Right lobe of liver (tissue), 6 donors: ENCODE measurements at places on chromosomes 6 and 20. TPM values are rescaled to one million over a fixed set of nuclear protein-coding genes. Genes with fewer than 3 reads are reported as not detected.

SKIC2 gene
- total RNA-seq: 26.3 TPM

WFDC5 gene
- not detected for total RNA-seq

CST1 gene
- total RNA-seq: not detected

DNA sequence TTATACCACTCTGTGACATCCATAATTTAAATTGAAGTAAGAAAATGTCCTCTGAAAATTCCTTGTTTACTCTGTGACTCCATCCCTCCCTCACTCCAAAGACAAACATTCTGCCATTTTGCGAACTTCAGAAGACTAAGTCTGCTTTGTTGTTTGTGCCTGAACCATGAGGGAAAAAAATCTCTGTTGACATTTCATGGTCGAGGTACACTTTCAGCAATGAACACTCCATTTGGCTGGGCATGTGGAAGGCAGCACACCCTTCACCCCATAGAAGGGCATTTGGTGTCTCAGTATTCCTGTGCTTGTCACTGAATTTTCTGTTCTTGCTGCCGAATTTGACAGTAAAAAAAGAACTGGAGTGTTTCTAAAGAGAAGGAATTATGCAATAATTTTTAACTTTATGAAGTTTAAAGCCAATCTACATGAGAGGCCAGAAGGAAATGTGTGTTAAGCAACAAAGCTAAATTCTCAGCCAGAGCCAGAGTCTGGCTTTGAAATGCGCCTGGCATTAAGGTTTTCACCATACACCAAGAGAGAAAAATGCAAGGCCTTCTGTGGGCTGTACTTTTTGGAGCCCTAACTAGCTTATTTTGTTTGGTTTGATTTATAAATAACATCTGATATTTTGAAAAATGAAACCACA is 4.7 kb upstream of the PBOV1 start:
- H3K27ac ChIP-seq: no peak overlapping the region
- no peaks in the 10 kb centered on the region for H3K4me1 ChIP-seq
- no peak for DNase-seq

DNA sequence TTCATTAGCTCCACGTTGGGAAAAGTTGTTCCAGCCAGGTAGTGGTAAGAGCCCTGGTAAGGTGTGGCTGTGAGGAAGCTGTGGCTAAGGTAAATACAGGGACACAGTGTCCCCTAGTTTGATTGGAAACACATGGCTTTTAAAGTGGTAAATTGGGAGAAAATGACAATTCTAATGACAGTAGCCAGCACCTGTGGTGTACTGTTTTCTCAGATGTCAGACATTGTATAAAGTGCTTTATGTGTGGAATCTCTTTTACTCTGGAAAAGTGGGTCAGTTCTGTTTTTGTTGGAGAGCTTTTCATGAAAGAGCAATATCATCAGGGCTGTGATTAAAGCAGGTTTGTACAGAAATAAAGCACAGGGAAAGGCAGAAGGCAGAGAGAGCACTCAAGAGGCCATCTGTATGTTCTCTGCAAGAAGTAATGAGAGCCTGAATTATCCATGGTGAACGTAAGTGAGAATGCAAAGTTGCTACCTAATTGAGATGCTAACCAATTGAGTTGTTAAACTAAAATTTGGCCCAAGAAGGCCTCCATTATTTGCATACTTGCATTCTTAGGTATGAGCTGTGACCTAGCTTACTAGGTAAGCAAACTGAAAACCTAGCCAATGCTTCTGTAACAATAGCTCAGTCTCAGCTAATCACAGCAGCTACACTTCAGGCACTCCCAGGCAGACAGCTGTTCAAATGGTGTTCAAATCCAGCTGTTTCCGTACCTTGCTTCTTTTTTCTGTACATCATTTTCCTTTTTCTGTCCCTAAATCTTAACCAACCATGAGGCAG is 28.2 kb downstream of the MRAP2 start:
- no peak overlapping the region for H3K4me3 ChIP-seq
- no peak overlapping the region for H3K27ac ChIP-seq
- no peaks in the 10 kb centered on the region for H3K36me3 ChIP-seq
- no peak for DNase-seq
- H3K4me1 ChIP-seq: no peaks in the 10 kb centered on the region

GRCh38 chr6:11835065-11835464 is 56.5 kb upstream of the ADTRP start:
- no peaks in the 10 kb centered on the region for H3K36me3 ChIP-seq
- no peak overlapping the region for H3K4me3 ChIP-seq
- peaks cover 4% of the 10 kb centered on the region for H3K4me1 ChIP-seq
- H3K27me3 ChIP-seq: no peaks in the 10 kb centered on the region

- H3K4me1 ChIP-seq: no peaks in the 10 kb centered on the region
- H3K27me3 ChIP-seq: no peaks in the 10 kb centered on the region
- H3K4me3 ChIP-seq: no peak overlapping the region
- no peak for DNase-seq
- H3K27ac ChIP-seq: no peak overlapping the region
Observed at GRCh38 chr6:41191569-41191968, 9.4 kb downstream of the TREML2 start.

DNA sequence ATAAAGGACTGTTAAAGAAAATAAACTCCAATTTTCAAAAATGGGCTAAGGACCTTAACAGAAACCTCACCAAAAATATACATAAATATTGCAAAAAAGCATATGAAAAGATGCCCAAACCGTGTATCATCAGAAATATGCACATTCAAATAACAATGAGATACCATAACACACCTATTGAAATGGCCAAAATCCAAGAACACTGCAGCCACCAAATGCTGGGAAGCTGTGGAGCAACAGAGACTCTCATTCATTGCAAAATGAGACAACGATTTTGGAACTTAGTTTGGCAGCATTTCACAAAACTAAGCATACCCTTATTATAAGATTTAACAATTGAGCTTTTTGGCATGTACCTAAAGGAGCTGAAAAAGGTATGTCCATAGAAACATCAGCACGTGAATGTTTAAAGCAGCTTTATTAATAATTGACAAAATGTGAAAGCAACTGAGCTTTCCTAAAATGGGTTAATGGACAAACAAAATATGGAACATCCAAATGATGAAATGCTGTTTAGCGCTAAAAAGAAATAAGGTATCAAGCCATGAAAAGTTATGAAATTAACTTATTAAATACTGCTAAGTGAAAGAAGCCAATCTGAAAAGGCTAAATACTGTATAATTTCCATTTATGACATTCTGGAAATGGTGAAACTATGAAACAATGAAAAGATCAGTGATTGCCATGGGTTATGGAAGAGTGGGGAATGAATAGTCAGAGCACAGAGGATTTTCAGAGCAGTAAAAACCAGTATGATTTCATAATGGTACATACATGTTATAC is 592.6 kb upstream of the ADGRB3 start:
- no peak for DNase-seq
- H3K36me3 ChIP-seq: no peaks in the 10 kb centered on the region
- no peaks in the 10 kb centered on the region for H3K4me1 ChIP-seq

DNA sequence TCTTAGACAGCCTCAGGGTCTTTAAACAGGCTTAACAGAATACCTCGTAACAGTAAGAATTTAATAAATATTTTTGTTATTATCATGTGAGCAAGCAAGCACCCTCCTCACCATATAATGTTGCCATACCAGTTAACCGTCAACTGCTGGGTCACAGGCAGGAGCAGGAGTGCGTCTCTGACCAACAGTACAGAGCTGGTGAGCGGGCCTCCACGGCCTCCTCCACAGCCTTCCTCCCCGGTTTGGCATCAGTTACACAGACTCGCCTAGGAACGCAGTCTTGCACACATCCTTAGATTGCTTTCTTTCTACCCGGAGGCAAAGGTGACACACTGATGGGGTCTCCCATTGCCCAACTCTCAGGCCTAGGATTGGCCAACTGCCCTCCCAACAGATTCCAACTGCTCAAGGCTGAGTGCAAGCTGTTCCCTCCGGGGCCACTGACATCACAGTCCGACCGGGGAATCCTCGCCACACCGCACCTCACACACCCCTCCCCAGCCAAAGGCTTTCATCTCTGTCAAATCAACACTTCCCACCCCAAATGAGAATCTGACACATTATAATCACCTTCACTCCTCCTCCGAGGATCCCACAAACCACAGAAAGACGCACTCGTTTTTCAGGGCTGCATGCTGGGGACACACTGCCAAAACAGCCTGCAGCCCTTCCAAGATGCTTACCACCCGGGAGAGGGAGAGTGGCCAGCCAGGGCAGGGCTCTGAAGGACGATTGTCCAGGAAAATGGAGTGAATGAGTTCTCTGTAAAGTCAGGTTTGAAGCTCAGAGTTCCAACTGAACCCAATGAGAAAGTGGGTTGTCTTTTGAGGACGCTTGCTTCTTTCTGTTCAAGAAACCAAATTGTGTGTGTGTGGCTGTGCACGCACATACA is 63.2 kb downstream of the PDE10A start:
- no peaks in the 10 kb centered on the region for H3K36me3 ChIP-seq
- no peaks in the 10 kb centered on the region for H3K4me1 ChIP-seq
- H3K27ac ChIP-seq: no peak overlapping the region
- H3K4me3 ChIP-seq: no peak overlapping the region

DNA sequence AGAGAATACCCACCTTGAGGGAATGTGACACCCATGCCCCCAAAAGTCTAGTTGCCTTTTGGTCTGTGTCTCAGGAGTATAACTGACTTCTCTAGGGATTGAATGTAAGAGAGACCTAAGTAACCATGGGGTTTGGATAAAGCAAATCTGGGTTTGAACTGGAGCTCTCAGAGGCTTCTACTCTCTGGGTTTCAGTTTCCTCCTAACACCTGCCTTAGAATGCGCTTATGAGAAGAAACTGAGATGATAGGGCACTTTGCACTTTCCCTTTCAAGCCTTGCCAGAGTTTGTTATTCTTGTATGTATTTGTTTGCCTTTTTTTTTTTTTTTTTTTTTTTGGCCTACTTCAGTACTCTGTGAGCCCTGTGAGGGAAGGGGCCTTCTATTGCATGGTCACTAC is 19.4 kb downstream of the SDHAF4 start:
- peaks cover 8% of the 10 kb centered on the region for H3K36me3 ChIP-seq
- no peak overlapping the region for H3K27ac ChIP-seq
- no peak for DNase-seq
- H3K4me1 ChIP-seq: no peaks in the 10 kb centered on the region

DNA sequence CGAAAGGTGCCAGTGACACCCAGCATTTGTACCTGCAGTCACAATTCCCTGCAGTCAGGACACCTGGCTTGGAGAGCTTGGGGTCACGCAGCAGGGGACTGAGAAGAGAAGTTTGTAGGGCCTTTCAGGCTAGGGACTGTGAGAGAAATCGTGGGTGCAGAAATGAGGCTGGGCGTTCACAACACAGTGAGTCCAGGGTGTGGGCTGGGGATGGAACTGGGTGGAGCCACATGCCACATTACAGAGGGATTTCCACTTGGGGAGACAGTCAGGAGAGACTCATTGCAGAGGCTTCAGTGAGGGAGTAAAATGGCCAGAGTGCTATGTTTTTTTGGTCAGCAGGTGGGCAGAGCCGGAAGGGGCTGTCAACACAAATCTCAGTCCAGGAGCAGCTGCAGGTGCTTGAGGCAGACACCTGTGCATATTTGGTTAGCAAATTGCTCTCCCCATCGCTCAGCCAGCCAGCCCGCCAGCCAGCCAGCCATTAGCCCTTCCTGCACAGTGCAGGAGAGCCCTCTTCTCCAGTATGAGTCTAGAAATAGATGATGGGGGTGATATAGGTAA is 7.4 kb downstream of the ITPR3 start:
- H3K36me3 ChIP-seq: no peaks in the 10 kb centered on the region
- DNase-seq: no peak
- no peak overlapping the region for H3K27ac ChIP-seq

- no peaks in the 10 kb centered on the region for H3K27me3 ChIP-seq
- no peaks in the 10 kb centered on the region for H3K4me1 ChIP-seq
- H3K36me3 ChIP-seq: no peaks in the 10 kb centered on the region
- H3K4me3 ChIP-seq: peak overlapping the region; percentile 10
- no peak for DNase-seq
Observed at GRCh38 chr6:170280689-170281045, 10.2 kb downstream of the DLL1 start.

DNA sequence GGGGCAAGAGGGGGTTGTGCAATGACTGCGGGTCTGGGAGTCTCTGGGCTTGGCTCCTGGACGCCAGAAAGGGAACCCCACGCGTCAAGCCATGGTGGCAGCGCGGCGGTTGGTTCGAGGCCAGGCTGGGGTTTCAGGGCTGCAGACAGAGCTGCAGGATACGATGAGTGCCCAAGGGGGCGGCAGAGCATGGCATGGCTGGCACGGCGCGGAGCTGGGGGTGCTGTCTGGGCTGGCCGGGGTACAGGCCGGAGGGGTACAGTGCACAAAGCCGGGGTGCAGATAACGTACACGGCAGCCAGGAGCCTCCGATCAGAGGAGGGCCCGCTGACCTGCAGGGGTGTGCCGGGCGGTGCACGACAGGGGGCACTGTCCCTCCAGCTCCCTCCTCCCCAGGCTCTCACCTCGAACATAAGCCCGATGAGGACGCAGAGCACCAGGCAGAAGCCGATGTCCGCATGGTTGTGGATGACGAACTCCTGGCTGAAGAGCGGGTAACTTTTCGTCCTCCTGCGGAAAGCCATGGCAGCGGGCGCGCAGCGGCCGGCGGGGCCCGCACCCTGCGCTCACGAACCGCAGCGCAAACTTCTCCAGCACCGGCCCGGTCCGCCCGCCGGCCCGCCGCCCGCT is 353 bp downstream of the TRAM2 start:
- H3K4me3 ChIP-seq: peak overlapping the region; percentile 90
- H3K36me3 ChIP-seq: no peaks in the 10 kb centered on the region
- H3K27ac ChIP-seq: peak overlapping the region; percentile 97
- DNase-seq: peak; percentile 75
- no peaks in the 10 kb centered on the region for H3K27me3 ChIP-seq

DNA sequence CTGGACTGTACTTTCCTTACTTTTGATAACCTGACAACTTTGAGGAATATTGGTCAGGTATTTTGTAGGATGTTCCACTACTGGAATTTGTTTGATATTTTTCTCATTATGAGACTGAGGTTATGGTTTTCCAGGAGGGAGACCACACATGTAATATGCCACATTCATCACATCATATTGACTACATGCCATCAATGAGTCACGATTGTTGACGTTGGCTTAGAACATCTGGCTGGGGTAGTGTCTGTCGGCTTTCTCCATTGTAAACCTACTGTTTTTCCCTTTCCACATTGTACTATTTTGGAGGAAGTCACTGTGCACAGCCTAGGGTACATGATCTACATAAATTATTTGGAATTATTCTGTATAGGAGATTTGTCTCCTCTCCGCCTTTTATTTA is 1.4 kb upstream of the STX11 start:
- H3K27me3 ChIP-seq: no peaks in the 10 kb centered on the region
- H3K4me3 ChIP-seq: no peak overlapping the region
- no peaks in the 10 kb centered on the region for H3K36me3 ChIP-seq
- no peak overlapping the region for H3K27ac ChIP-seq
